WTC11 (cell line): ENCODE measurements at places on chromosomes 6 and 20.

- no peak for DNase-seq
These were observed 16.7 kb downstream of the CALHM5 start for GRCh38 chr6:116528133-116528532.

- no peak for DNase-seq
These were observed 90.0 kb upstream of the MAFB start for GRCh38 chr20:40778894-40779496.

GRCh38 chr6:159650314-159650713, 42.7 kb downstream of the SOD2 start:
- no peak for DNase-seq

- DNase-seq, result no peak
These were observed 216.3 kb upstream of the ECI2 start for GRCh38 chr6:4351520-4352321.

GRCh38 chr6:6736791-6737654, 148.5 kb downstream of the LY86 start:
- peak; percentile 81 for DNase-seq

DNA sequence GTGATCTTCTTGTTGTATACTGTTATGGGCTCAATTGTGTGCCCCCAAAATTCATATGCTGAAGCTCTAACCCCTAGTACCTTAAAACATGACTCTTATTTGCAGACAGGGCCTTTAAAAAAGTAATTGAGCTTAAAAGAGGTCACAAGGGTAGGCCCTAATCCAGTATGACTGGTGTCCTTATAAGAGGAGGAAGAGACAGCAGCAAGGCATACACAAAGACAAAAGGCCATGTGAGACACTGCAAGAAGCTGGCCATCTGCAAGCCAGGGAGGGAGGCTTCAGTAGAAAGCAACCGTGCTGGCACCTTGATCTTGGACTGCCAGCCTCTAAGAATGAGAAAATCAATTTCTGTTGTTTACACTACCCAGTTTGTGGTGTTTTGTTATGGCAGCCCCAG, 8.4 kb downstream of the CAGE1 start:
- no peak for DNase-seq

GRCh38 chr20:59518881-59519706, 85.2 kb upstream of the PHACTR3 start:
- peak; percentile 54 for DNase-seq

DNA sequence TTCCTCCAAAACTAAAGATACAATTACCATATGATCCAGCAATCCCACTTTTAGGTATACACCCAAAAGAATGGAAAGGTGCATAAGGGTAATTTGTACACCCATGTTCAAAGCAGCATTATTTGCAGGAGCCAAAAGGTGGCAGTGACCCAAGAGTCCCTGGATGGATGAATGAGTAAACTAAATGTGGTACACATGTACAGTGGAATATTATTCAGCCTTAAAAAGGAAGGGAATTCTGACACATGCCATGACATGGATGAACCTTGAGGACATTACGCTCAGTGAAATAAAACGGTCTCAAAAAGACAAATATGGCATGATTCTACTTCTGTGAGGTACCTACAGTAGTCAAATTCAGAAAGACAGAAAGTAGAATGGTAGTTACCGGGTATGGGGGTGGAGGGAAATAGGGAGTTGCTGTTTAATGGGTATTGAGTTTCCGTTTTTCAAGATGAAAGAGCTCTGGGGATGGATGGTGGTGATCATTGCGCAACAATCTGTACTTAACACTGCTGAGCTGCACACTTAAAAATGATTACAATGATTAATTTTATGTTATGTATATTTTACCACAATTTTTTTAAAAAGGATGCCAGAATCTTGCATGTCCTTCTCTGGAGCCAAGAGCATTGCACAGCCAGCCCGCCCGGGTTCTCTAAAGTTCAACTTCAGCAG, 518.9 kb upstream of the JARID2 start:
- no peak for DNase-seq

DNA sequence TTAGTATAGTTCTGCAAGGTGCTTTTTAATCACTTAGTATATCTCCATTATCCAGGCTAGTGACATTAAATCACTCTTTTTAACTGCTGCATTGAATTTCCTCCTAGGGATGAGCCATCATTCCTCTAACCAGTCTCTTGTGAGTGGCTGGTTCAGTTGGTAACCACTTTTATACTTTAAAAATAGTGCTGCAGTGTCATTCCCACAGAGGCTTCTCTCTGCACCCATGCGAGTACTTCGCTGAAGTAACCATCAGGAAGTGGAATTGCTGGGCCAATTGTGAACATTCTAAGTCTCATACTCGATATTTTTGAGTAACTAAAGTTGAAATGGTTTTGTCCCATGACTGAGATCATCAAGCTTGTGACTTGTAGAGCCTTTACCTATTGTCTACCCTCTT, 2.1 kb downstream of the BTN3A2 start:
- DNase-seq, result no peak

DNA sequence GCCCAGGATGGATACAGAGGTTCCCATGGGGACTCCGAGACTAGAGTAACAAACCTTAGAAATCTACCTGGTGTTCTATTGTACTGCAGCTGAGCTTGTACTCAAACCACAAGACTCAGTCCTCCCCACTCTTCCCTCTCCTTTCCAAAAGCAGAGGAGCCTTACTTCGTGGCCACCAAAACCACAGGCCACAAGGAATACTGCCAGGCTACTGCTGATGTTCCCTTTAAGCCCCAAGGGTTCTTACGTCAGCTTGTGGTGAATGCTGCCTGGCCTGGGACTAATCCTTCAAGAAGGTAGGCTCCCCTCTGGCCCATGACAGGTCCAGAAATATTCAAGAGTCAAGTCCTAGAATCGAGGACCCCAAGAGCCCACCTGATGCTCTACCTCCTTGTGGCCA, 10.5 kb upstream of the DEFB128 start:
- no peak for DNase-seq

- DNase-seq, result no peak
These were observed 104.9 kb upstream of the SLC22A23 start for GRCh38 chr6:3561725-3562124.

GRCh38 chr6:52087498-52087999, at the start of gene PKHD1:
Gene PKHD1 (minus strand): TSS chr6:52087613. CDS start chr6:52084933, 2,680 bp downstream.
- DNase-seq, result no peak

GRCh38 chr6:122068291-122068769, 331.1 kb upstream of the HSF2 start:
- DNase-seq, result no peak

DNA sequence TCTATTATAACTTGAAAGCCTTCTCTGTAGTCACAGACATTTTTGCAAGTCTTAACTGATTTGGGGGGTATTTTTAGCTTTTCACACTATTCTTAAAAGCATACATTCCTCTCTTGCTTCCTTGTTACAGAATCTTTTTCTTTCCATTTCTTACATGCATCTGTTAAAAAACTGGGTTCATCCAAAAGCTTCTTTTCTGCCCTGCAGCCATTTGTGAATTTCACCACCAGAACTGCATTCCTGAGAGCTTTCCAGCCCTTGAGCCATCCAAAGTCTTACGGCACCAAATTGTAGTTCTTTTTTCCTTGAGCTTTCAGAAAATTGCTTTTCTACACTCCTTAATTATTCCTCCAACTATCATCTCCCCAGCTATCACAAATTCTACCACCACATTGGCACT, 19.7 kb upstream of the GSTA4 start:
- DNase-seq, result no peak

DNA sequence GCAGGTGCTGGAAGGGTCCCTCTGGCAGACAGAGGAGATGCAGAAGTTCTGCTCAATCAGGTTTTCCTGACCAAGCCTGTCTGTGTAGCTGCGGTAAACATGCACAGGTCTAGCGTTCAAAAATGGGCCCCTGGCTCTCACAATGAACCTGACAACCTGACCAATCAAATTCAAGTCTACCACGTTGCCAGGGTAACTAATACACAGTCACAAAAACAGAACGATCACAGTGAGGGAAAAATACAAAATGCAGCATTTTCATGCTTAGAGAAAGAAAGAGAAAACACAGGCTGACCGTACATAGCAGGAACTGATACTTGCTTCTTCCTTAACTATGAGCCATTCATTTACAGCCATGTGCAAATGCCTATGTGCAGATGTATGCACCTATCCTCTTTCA, 353.1 kb upstream of the TSHZ2 start:
- no peak for DNase-seq

- no peak for DNase-seq
These were observed 7.3 kb downstream of the EYA4 start for GRCh38 chr6:133248241-133249001.

GRCh38 chr6:142413111-142413510, 111.3 kb downstream of the ADGRG6 start:
- no peak for DNase-seq

GRCh38 chr6:28078050-28078449, 2.3 kb upstream of the ZNF165 start:
- DNase-seq, result no peak

- no peak for DNase-seq
These were observed 16.8 kb downstream of the CASS4 start for GRCh38 chr20:56428881-56429280.

DNA sequence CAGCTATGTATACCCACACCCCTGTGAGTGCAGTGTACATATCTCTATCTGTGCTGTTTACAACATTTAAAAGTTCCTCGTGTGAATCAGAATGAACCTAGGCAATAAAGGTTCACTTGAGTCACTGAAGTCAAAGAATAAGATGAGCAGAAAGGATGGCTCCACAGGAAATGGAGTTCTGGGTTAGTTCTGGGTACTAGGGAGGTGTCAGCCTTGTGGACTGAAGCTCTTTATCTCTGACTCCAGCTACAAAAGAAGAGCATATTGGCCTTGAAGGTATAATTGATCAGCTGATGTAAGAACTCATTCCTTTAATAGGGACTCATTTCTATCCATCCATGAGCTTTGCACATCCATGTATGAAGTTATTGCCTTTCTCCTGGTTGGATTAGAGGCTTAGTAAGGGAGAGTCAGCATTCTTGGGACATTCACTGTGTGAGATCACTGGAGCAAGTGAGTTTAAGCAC, 73.9 kb upstream of the BACH2 start:
- DNase-seq, result no peak

DNA sequence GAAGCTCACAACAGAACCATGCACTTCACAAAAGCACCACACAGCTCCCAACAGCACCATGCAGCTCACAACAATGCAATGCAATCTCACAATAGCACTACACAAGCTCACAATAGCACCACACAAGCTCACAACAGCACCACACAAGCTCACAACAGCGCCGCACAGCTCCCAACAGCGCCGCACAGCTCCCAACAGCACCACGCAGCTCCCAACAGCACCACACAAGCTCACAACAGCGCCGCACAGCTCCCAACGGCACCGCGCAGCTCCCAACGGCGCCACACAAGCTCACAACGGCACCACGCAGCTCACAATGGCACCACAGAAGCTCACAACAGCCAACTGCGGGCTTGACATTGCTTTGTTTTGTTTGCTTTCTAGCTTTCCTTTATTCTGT, 198.1 kb downstream of the DLL1 start:
- DNase-seq, result no peak

- no peak for DNase-seq
These were observed 16.1 kb downstream of the HLA-F start for GRCh38 chr6:29739136-29739881.

- DNase-seq, result no peak
These were observed 8.0 kb upstream of the F13A1 start for GRCh38 chr6:6328451-6328850.

GRCh38 chr20:63009988-63010769, 3.4 kb upstream of the BHLHE23 start:
- no peak for DNase-seq

DNA sequence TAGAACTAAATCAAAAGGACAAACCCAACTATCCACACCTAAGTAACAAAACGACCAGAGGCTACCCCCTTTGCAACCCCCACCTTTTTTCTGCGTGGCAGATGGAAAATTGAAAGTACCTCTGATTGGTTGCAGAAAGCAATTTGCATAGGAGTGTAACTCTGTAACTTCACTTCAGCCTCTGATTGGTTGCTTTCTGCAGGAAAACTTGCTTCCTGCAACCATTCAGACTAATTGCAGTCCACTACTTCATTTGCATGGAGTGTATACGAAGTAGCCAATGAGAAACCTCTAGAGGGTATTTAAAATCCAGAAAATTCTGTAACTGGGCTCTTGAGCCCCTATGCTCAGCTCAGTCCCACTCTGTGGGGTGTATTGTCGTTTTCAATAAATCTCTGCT, 129.1 kb upstream of the OLIG3 start:
- no peak for DNase-seq

DNA sequence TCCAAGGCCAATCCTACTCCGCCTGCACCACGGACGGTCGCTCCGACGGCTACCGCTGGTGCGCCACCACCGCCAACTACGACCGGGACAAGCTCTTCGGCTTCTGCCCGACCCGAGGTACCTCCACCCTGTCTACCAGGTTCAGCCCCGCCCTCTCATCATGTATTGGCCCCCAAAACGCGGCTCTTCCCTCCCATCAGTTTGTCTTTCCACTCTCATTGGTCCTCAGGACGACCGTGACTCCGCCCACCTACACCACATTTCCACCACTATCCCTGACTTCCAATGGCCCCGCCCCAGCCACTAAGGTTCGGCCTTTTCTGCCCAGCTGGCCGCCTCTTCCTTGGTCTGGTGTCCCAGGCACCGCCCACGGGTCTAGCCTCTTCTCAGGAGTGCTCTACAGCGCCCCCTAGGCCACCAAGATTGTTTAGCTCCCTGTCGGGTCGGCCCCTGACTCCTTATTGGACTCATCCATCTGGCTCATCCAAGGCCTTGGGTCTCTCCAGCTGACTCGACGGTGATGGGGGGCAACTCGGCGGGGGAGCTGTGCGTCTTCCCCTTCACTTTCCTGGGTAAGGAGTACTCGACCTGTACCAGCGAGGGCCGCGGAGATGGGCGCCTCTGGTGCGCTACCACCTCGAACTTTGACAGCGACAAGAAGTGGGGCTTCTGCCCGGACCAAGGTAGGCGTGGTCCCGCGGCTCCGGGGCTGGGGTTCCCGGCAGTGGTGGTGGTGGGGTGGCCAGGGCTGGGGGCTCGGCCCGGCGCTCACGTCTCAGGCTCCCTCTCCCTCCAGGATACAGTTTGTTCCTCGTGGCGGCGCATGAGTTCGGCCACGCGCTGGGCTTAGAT, 3.1 kb downstream of the MMP9 start:
- peak; percentile 100 for DNase-seq

DNA sequence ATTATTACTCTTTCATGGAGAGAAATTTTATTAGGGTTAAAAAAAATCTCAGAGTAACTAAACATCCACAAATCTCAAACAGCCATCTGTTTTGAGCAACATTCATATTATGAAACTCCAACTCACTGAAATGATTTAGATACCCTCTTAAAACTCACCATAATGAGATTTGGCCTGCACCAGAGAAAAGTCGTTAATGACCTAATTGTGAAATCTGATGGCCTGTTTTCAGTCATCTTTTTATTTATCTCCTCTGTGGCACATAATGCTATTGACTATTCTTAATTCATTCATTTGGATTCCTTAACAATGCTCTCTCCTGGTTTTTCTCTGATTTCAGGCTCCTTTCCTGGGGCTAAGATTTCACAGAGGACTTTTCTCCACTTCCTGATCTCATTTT, 192.7 kb downstream of the RNF144B start:
- no peak for DNase-seq

DNA sequence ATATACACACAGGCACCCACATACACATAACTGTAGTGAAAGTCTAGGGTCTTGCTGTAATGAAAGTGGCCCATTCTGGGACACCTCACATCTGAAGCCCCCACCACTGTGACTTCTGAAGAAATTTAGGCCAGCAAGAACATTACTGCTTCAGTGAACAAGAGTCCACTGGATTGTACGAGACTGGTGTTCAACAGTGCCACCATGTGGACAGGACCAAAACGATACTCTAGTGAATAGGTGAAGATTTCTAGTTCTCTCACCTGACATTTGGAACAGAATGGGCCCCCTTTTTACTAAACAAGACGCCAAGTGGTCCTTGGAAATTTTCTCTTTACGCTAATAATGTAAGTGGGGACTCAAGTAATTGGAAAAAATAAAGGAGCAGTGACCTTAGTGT, 156.9 kb downstream of the MAFB start:
- peak; percentile 63 for DNase-seq
